ENCODE measurements at places on chromosomes 4 and X.

GRCh38 chr4:164441109-164441508, 312.8 kb upstream of the SMIM31 start:
- no peak for DNase-seq

- DNase-seq = no peak
These were observed 1096.8 kb downstream of the C4orf33 start for GRCh38 chr4:130192787-130193186.

- DNase-seq = no peak
These were observed 13.2 kb downstream of the NEIL3 start for GRCh38 chr4:177322881-177323280.

DNA sequence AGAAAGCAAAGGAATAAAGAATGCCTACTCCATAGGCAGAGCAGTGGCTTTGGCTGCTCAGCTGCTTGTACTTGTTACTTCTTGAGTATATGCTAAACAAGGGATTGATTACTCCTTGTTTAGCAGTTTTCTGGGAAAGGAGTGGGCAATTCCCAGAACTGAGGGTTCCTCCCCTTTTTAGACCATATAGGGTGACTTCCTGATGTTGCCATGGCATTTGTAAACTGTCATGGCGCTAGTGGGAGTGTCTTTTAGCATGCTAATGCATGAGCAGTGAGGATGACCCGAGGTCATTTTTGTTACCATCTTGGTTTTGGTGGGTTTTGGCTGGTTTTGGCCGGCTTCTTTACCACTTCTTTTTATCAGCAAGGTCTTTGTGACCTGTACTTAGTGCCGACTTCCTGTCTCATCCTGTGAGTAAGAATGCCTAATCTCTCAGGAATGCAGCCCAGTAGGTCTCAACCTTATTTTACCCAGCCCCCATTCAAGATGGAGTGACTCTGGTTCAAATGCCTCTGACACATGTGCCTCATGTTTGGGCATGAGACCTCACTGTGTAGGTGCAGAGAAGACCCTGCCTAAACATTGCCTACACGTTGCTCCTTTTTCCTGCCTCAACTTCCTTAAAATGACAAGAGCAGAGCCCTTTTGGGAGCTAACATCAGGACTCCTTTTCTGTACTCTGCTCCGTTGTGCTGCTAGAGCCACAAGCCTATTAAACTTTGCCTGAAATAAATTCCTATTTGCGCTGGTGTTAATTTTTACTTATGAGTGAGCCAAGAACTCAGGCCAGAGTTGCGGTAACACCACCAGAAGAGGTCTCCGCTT, 21.0 kb upstream of the UBA6 start:
- no peak for DNase-seq

- DNase-seq = no peak
These were observed 6.1 kb upstream of the ABRAXAS1 start for GRCh38 chr4:83490876-83491450.

- no peak for DNase-seq
These were observed 22.2 kb downstream of the FABP2 start for GRCh38 chr4:119299741-119300100.

GRCh38 chr4:65968831-65969558, 298.7 kb upstream of the EPHA5 start:
- no peak for DNase-seq

- DNase-seq = no peak
These were observed 7.0 kb upstream of the HS6ST2 start for GRCh38 chrX:132965461-132965860.

DNA sequence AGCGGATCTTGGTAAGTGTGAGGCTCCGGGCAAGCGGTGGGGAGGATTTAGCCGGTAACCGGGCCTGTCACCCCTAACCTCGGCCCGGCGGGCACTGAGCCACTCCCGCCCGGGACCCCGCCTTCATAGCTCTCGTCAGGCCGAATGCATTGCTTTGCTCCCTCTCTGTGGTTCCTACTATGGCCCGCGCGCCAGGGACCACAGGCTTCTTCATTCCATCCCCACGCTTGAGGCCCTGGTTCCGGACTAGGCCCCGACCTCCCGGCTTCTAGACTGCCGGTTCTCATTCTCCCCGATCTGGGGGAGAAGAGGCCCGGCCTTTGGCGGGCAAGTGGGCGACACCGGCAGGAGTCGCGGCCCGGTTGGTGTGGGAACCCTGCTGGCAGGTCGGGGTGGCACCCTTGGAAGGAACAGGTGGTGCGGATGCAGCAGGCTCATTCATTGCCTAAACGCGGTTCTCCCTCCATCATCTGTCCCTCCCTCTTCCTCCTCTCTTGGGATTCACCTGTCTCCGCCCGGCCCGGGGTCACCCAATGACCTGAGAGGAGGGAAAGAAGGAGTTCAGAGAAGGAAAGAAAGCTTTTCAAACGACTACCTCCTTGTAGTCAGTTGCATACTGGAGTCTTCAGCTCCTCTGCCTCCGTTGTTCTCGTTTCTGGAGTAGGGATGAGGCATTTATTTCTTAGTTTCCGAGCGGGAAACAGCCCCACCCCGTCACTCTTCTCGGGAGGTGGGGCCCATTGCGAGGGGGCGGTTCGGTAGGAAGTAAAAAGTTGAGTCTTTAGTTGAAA, at the start of gene NDUFC1:
NDUFC1 (minus strand) TSS at position 657 of the 791 bp plus-strand sequence. CDS start 6,679 bp downstream, outside the sequence.
- DNase-seq = peak; percentile 41

DNA sequence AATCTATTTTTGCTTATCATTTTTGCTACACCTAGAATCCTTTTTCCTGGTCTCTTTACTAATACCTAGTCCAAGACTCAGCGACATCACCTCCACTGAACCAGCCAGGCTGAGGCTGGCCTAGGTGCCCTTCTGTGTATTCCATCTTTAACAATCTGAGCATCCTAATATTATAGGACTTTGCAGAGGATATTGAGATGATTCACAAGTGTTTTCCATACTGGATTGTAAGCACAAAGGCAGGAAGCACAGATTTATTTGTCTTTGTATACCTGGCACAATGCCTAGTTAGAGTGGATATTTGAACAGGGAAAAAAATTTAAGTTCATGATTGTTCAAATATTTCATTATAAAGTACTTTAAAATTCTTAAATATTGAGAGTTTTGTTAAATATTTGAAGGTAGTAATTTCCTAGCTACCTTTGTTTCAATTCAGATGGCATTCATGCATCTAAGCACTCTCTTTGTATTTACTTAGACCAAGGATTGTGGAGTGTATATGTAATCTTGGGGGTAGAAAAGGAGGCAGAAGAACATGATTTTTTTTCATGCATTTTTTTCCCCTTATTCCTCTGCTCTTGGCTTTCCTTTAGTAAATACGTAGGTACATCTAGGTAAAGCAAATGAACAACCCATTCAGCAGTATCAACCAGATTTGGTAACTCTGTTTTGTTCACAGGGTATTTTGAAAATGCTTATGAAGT, 18.4 kb downstream of the SMARCA5 start:
- no peak for DNase-seq

DNA sequence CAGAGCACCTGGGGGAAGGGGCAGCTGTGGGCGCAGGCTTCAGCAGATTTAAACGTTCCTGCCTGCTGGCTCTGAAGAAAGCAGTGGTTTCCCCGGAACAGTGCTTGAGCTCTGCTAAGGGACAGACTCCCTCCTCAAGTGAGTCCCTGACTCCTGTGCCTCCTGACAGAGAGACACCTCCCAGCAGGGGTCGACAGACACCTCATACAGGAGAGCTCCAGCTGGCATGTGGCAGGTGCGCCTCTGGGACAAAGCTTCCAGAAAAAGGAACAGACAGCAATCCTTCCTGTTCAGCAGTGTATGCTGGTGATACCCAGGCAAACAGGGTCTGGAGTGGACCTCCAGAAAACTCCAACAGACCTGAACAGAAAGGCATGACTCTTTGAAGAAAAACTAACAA, 68.1 kb downstream of the ZC4H2 start:
- DNase-seq = no peak

All from DMS 273 treated with DMSO at 0.1 percent for 48 hours (cell line).